Activated CD4-positive, alpha-beta T cell treated with anti-CD3 and anti-CD28 coated beads, Interleukin-2, amount 10 ng/mL, durations not matched to agents 7 days and 5 days (primary cell): ENCODE measurements at places on chromosomes 7 and 10. TPM values are rescaled to one million over a fixed set of nuclear protein-coding genes. Genes with fewer than 3 reads are reported as not detected.

FOXI2 gene
- total RNA-seq = not detected

DMTF1 gene
- 102 TPM for total RNA-seq

DNA sequence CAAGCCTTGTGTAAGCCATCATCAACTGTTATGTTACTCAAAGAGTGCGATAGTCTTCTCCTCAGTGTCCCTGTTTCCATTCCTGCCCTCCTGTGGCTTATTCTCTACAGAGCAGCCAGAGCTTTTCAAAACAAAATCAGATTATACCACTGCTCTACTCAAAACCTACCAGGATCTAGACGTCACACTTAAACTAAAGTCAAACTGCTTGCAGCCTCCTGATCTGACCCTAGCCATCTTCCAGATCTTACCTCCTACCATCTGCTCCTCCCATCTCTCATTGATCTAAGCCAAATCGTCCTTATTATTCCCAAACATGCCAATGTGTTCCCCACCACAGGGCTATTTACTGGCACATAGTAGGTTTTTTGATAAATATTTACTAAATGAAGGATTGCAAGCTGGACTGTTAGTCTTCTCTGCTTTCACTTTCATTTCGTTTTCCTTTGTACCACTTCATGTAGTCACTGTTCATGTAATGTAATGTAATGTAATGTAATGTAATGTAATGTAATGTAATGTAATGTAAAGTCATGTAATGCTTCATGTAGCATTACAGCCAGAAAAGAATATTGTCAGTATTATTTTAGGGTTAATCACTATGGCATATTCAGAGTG is 116.1 kb downstream of the GPR37 start:
- no peaks in the 10 kb centered on the region for H3K27me3 ChIP-seq
- H3K27ac ChIP-seq = no peak overlapping the region
- peaks cover 2% of the 10 kb centered on the region for H3K4me1 ChIP-seq
- DNase-seq = no peak
- peak overlapping the region; percentile 16 for H3K4me3 ChIP-seq

DNA sequence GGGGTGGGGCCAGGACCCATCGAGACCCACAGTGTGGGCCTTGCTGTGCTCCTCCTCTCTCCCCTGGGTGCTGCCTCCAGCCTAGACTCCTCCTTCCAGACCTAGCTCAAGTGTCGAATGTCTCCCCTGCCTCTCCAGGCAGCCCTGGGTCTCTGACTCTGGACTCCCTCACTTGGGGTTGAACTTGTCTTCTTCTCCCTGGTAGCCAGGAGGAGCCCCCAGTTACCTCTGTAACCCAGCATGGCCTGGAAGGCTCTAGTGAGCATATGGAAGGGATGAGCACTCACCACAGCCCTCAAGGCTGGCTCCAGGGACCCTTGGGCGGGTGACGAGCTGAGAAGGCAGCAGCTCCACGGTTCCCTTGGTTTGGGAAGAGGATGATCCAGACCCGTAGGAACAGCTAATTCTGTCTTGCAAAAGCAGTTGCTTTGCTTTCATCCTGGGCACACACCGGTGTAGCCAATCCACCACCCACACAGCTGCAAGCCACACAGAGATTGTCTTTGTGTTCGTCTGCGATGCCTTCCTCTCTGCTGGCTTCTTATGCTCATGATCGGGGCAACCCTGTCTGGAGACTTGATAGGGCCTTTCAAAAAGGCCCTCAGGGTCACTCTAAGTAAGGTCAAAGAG is 52.3 kb upstream of the ANTXRL start:
- H3K27ac ChIP-seq = no peak overlapping the region
- H3K36me3 ChIP-seq = peaks cover 50% of the 10 kb centered on the region
- H3K27me3 ChIP-seq = no peaks in the 10 kb centered on the region
- peaks cover 9% of the 10 kb centered on the region for H3K4me1 ChIP-seq
- no peak overlapping the region for H3K4me3 ChIP-seq

DNA sequence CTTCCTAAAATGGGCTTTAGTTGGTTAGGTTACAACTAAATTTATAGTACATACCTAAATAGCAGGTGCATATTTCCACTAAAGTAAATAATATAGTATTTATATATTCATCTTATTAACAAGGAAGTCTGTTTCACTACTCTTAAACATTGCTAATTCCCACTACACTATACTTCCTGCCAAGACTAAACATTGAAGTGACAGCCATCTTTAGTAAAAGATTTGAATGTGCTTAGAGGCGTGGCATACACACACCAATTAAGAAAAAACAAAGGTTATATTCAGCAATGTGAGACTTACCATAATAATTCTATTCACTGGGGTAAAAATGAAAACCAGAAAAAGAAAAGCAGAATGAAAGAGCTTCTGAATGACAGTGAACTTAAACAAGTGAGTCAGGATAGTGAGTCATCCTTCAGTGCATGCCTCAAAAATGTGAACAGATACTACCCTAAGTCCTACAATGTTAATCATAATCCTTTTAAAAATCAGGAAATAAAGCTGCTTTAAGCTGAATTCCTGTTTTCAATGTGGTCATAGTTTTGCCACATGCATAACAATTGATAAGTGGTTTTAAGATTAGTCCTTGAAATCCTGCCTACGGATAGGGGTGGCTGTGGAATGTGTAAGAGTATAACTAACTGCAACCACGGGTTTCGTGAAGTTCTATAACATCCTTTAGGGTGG is 59.4 kb downstream of the USP6NL start:
- no peak for DNase-seq
- no peak overlapping the region for H3K27ac ChIP-seq
- H3K4me3 ChIP-seq = no peak overlapping the region

- H3K4me1 ChIP-seq = no peaks in the 10 kb centered on the region
- no peaks in the 10 kb centered on the region for H3K27me3 ChIP-seq
These were observed 485.6 kb upstream of the GRM3 start for GRCh38 chr7:86158111-86158510.

- DNase-seq = no peak
- H3K27me3 ChIP-seq = peaks cover 10% of the 10 kb centered on the region
- H3K4me1 ChIP-seq = peaks cover 23% of the 10 kb centered on the region
- no peak overlapping the region for H3K27ac ChIP-seq
These were observed 5.3 kb downstream of the PTPN12 start for GRCh38 chr7:77542409-77542808.

GRCh38 chr7:151047976-151048815 is at the start of gene ASIC3:
TSS of gene ASIC3 (plus strand) at chr7:151048531. CDS start at chr7:151048886, 355 bp downstream.
- peaks cover 7% of the 10 kb centered on the region for H3K36me3 ChIP-seq
- H3K27ac ChIP-seq = no peak within 1 kb of the TSS
- H3K27me3 ChIP-seq = peaks cover 8% of the 10 kb centered on the region
- H3K4me1 ChIP-seq = peaks cover 13% of the 10 kb centered on the region
- DNase-seq = no peak

DNA sequence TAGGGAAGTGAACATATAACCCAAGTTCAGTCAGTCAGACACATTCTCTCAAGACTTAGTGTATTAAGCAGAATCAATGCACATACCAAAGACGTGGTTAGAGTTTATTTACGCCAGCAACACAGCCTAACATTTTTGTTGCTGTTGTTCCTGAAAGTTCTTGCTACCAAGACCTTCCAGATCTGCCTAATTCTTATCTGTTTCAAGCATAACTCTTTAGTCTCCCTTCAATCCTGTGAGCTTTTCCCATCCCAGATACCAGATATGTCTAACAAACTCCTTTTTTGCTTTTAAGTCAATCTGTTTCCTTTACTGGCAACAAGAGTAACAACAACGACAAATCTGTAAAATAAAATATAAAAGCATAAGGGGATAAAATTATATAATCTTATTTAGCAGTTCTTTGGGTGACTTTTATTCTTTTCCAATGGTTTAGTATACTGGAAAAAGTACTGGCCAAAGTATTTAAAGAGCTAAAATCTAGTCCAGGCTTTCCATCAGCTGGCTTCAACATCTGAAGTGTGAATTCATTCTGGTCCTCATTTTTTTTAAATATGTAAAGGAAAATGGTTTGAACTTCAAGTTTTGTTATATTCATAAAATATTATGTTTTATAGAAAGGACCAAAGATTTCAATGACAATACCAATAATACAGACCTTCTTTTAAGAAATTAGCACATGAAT is 193.8 kb downstream of the IMMP2L start:
- no peak overlapping the region for H3K4me3 ChIP-seq
- no peaks in the 10 kb centered on the region for H3K36me3 ChIP-seq
- H3K27me3 ChIP-seq = no peaks in the 10 kb centered on the region
- H3K4me1 ChIP-seq = no peaks in the 10 kb centered on the region
- H3K27ac ChIP-seq = no peak overlapping the region
- no peak for DNase-seq

- no peak overlapping the region for H3K4me3 ChIP-seq
- H3K4me1 ChIP-seq = no peaks in the 10 kb centered on the region
- H3K27me3 ChIP-seq = no peaks in the 10 kb centered on the region
- DNase-seq = no peak
- H3K36me3 ChIP-seq = no peaks in the 10 kb centered on the region
These were observed 19.4 kb downstream of the GTF2IRD1 start for GRCh38 chr7:74473116-74473515.

DNA sequence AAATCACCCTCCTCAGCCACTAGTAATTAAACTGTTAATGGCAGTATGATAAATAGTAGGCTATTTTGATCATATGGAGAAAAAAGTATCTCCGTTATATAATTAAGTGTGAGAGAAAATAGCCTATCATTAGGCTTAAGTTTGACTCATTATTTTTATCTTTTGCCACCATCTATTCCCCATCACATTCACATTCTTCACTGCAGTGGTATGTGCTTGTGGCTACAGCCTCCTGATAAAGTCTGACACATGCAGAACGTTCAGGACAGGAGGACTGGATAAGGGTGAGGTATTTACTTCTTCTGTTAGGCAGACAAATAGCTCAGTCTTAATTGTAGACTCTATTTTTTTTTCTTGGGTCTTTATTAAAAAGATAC is 5.8 kb downstream of the NEBL start:
- H3K4me3 ChIP-seq = no peak overlapping the region
- H3K27ac ChIP-seq = no peak overlapping the region
- no peak for DNase-seq
- no peaks in the 10 kb centered on the region for H3K4me1 ChIP-seq
- no peaks in the 10 kb centered on the region for H3K27me3 ChIP-seq

DNA sequence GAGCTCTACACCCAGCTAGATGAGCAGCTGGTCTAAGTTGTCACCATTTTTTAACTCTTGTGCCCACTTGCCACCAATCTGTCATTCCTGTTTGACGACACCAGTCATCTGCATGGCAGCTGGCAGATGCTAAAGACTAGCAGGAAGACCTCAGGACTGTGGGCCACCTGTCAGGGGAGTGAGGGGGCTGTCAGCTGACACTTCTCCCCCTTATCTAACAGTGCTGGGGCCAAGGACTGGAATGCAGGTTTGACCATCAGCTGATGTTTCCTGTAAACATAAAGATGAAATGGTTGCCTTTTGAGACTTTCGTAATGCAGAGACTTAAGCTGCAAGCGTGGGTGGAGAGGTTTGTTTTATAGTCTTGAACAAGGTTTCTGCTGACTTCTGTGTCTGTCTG is 93.5 kb downstream of the WNT2 start:
- no peak for DNase-seq
- H3K4me3 ChIP-seq = no peak overlapping the region
- H3K4me1 ChIP-seq = no peaks in the 10 kb centered on the region
